ENCODE measurements at places on chromosomes 2 and 18.

GRCh38 chr18:2905854-2906703 lies 59.3 kb downstream of the EMILIN2 start:
- peak; percentile 31 for DNase-seq

DNA sequence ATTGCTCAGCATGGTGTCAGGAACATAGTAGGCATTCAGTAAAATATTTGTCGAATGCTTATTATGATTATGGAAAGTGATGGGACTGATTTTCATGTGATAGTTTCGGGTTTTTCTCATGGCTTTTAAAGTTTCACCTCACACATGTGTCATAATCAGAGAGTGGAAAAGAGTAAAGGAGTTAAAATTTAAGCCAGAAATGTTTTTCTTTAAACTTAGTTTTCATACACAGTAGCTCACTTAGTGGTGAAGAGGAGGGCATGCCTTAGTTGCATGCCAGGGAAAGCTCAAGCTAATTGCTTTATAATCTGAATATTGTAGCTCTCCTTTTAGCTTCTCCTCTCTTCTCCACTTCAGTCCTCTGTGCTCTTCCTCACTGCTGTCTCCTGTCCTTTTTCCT lies 38.0 kb downstream of the EHBP1 start:
- no peak for DNase-seq

DNA sequence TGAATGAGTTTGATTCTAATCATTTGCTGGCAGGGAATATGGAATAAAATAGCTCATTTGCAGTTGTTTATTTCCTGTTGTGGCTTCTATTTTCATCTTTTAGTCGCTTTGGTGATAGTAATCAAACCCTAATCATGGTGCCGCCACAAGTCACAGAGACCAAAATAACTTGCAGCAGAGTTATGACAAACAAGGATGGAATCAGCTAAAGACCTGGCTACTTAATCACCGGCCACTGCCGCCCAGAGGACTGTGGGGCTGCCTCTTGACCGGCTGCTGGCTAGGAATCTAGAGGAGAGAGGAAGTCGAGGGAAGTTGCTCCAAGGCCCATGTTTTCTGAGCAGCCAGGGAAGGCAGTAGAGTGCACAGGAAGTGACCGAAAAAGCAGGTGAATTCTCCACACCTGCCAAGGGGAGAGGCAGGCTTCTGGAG lies 5.1 kb upstream of the SMAD7 start:
- DNase-seq = no peak

DNA sequence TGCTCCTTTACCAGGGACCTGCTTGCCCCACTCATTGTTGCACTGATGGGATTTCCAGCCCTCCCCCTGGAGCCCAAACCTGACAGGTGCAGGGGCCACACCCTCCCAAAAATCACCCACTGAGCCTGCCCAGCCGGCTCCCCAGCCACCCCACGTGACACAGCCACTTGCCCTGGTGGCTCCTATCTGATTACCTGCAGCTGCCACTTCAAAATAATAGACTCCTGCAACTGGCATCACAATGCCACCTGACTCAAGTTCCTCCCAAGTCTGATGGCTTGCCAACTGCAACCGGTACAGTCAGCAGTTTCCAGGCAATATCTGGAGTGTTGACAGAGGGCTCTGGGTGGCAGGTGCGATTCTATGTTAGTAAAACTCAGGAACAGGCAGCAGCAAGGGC lies 66.2 kb downstream of the CRACDL start:
- no peak for DNase-seq

DNA sequence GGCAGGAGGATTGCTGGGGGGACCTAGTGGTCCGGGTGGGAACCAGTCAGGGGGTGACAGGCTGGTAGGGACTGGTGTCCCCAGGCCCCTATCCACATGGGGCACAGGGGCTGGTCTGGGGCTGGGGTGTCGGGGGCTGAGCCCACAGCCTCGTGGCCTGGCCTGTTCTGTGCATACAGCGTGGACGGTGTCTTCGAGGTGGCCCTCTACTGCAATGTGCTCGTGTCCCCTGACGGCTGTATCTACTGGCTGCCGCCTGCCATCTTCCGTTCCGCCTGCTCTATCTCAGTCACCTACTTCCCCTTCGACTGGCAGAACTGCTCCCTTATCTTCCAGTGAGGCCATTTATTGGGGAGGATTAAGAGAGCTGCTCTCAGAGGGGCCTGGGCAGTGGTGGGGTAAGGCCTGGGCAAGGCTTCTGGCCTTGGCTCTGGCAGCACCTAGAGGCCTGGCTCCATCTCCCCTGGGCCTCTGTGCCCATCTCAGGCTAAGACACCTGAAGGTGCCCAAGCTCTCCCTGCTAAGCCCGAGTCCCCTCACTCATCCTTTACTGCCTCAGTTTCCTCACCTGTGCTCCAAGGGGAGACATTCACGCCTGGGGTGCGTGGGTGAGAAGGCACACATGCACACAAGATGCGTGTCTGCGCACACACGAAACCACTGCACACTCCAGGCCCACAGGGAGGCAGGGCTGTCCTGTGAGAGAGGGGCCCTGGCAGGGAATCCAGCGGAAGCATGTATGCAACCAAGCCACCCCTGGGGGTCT lies 1.9 kb downstream of the CHRNG start:
- DNase-seq = no peak

DNA sequence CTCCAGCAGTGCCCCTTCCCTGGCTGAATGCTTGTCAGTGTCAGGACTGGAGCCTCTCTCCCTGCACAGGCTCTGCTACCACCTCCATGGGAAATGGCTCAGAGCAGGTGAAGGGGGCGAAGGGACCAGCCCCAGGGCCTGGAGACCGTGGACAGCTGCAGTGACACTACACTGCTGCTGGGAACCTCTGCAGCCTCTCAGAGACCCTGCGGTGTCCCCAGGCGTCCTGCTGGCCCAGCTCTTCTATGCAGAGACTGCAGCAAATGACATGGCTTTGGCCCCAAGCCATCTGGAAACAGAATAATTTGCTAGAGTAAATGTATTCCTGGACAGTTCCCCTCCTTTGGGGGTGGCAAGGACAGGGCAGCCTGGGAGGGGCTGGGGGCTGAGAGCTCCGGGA lies 53.2 kb downstream of the CIB4 start:
- no peak for DNase-seq

- no peak for DNase-seq
Measured at GRCh38 chr2:29522951-29523669, 398.3 kb downstream of the ALK start.

GRCh38 chr2:106664669-106665068 lies 177.5 kb downstream of the CD8B2 start:
- DNase-seq = no peak

DNA sequence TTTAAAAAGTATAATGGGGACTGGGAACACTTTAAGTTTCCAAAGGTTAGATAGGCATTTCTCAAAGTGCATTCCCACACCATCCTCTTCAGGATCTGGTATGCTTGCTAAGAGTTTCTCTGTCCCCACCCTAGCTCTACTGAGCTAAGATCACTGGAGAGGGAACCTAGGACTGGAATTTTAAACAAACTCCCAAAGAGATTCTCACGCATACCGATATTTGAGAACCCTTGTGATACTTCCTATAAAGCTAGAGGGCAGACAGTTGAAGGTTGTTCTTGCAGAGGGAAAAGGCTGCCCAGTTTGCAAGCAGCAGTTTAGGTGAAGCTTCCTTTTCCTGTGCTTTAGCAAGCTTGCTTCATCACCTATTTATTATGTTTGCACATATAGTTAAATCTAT lies 3.6 kb downstream of the CNRIP1 start:
- no peak for DNase-seq

GRCh38 chr2:32284321-32284720 lies 6.6 kb downstream of the YIPF4 start:
- DNase-seq = no peak

DNA sequence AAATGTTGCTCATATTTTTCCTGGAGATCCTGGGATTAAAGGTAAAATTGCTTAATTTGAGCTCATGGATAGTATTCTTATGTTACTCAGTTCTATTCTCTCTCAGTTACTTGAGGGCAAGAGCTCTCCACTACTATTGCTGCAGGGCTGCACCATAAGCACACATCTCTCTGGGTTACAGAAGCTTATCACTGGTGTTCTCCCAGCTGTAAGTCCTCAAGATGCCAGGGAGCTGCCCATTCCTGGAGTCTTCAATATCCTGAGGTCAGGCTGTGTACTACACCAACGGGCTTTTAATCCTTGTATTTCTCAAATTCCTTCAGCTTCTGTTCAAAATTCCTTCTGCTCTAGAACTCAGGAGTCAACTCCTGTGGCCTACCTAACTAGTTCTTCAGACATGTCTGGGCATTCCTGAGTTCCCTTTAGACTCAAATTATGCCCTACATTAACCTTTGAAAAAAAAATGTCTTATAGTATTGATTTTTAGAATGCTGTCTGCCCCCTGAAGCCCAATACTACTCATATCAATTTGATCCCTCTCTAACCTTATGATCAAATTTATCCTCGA lies 17.7 kb upstream of the COBLL1 start:
- DNase-seq = no peak

GRCh38 chr2:85468096-85468703 lies 49.7 kb downstream of the SH2D6 start:
- no peak for DNase-seq

- DNase-seq = no peak
Measured at GRCh38 chr18:25144820-25145219, 207.1 kb downstream of the ZNF521 start.

DNA sequence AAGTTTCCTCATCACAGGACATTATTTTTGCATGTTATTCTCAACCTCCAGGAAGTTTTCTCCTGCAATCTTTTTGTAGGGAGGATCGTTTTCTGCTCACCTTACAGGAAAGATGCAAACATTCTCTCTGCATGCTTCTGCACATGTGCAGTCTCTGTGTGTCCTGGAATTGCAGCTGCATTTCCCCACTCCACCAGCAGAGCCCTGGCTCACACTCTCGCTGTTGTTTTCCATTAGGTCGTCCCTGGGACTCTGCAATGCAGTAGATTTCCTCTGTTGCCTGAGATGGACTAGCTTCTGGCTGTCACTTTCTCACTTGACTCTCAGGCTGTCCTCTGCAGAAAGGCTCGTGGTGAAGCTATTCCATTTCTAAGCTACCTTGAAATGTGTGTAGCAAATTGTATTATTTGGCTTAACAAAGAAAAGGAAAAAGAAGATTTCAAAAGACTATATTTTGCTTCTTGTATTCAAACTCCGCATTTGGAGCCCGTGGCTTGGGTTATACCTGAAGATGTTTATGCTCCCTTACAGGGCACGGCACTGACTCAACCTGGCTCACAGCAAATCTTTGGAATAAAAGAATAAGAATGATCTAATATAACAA lies 346.7 kb downstream of the RAD51AP2 start:
- DNase-seq = no peak

DNA sequence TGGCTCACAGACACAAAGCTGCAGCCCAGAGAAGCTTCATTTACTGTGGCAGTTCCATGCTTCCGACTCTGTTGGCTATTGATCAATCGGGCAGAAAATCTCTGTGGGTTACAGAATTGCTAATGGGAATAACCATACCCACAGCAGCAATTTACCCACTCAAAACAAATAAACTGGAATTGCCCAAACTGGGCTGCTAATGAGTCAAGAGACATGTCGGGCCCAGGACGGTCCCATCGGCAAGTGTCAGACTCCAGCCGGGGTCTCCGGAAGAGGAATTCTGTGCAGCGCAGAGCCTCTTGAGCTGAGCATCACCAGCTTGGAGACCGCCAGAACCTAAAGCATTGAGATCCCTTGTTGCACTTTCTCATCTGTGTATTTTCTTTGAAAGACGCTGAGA lies 67.8 kb downstream of the TMEM18 start:
- DNase-seq = no peak

GRCh38 chr2:74415762-74416395 lies 5.5 kb downstream of the C2orf81 start:
- no peak for DNase-seq

- DNase-seq = no peak
Measured at GRCh38 chr2:32719933-32720716, 92.3 kb downstream of the TTC27 start.

DNA sequence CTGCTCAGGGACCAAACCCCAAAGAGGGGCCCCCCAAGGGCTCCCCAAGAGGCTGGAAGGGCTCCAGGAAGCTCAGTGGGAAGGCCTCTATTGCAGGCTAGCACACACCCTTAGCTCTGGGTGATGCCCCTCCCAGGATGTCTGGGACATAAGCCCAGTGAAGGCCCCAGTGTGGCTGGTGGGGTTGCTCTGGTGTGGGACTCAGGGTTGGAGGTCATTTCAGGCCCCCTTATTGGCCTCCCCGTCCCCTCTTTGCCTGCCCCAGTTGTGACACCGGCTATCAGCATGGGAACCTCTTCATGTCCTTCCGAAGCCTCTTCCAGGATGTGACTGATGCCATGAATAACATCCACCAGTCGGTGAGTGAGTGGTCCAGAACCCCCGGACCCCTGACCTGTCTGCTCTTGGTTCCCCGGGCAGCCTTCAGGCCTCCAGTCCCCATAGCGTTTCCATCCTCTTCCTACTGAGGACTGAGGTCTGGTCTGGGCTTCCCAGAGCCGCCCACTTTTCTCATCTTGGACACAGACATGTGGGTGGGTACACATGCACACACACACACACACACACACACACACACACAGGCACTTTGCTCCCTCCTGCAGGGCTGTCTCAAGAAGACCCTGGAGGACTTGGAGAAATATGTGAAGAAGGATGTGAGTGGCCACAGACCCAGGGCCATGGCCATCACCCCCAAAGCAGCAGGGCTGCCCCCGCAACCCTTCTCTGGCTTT lies 2.2 kb downstream of the NT5DC4 start:
- DNase-seq = no peak

DNA sequence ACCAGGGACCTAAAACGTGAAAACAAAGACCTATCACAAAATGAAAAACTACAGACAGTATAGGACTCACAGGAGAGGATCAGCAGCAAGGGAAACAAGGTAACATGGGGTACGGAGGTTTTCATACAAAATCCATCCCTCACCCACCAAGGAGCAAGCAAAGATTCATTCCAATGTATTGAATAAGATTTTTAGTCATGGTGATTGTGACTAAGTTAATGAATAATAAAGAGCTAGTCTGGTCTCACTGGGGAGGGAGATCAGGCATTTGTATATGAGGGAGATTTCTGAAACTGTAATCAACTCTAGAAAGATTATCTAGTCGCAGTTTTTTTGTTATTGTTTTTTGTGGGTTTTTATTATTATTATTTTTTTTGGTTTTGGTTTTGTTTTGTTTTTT lies 336.5 kb upstream of the MMADHC start:
- DNase-seq = no peak

DNA sequence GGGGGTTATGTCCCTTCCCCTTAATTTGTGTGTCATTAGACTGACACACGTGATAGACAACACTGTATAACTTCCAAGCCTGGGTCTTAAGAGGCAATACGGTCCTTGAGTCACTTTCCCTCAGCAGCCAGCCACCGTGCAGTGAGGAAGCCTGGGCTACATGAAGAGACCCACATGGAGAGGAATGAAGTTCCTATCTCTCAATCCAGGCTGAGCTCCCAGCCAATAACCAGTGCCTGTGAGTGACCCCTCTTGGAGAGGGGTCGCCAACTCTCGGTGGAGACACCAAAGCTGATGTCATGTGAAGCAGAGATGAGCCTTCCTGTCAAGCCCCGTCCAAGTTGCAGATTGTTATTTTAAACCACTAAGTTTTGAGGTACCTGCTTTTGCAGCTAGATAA lies 5.7 kb upstream of the WDSUB1 start:
- no peak for DNase-seq

GRCh38 chr2:171086352-171087290 lies 74.1 kb downstream of the TLK1 start:
- DNase-seq = no peak

GRCh38 chr2:225865468-225865867 lies 466.0 kb downstream of the NYAP2 start:
- DNase-seq = no peak

Measured in stimulated activated CD8-positive, alpha-beta memory T cell treated with anti-CD3 and anti-CD28 coated beads, Interleukin-15, amount 100 ng/mL, for 24 hours (primary cell).